ENCODE measurements at places on chromosomes 2 and 18. TPM values are rescaled to one million over a fixed set of nuclear protein-coding genes. Genes with fewer than 3 reads are reported as not detected.

Gene AP1S3
- 3.5 TPM for total RNA-seq

Gene HNMT
- total RNA-seq = 31.0 TPM

Gene GLI2
- total RNA-seq = 19.0 TPM

Gene IL36A
- total RNA-seq = not detected

Gene TMEM178A
- 0.24 TPM for total RNA-seq

Gene WNT6
- not detected for total RNA-seq

Gene LAMA3
- total RNA-seq = 4.9 TPM

Gene DCDC2C
- not detected for total RNA-seq

Gene SEH1L
- total RNA-seq = 48.0 TPM

Gene FTCDNL1
- 0.73 TPM for total RNA-seq

Gene SERPINB4
- total RNA-seq = not detected

Gene PROM2
- total RNA-seq = 0.36 TPM

Gene SLC9A2
- total RNA-seq = not detected

Gene WNT10A
- under 0.01 TPM for total RNA-seq

Gene IL1RN
- 0.61 TPM for total RNA-seq

Gene CRACDL
- total RNA-seq = 0.16 TPM

Gene ADGRF3
- total RNA-seq = under 0.01 TPM

Gene ABHD1
- total RNA-seq = 0.24 TPM

Gene TUBA3D
- not detected for total RNA-seq

Gene PPP1R1C
- 1.9 TPM for total RNA-seq

Gene GALNT3
- 3.4 TPM for total RNA-seq

Gene RELCH
- total RNA-seq = 38.3 TPM

Gene FOXI3
- total RNA-seq = not detected

Gene LCLAT1
- total RNA-seq = 52.1 TPM

Gene SLC35G4
- not detected for total RNA-seq

Gene TRABD2A
- total RNA-seq = 0.36 TPM

Gene ALPG
- total RNA-seq = not detected

Gene SKA1
- total RNA-seq = 0.81 TPM

Gene HSBP1L1
- 4.1 TPM for total RNA-seq

Gene SDC1
- total RNA-seq = 152 TPM

Gene CD8A
- total RNA-seq = not detected

Gene POTEC
- not detected for total RNA-seq

Gene THAP4
- total RNA-seq = 51.0 TPM

Gene FHOD3
- 23.5 TPM for total RNA-seq

Gene YPEL5
- 98.1 TPM for total RNA-seq

Gene DYNAP
- not detected for total RNA-seq

Gene SCYGR5
- total RNA-seq = not detected

Gene NYAP2
- total RNA-seq = not detected

Gene FEV
- not detected for total RNA-seq

Gene RESP18
- not detected for total RNA-seq

Gene TTR
- total RNA-seq = 0.61 TPM

Gene GKN1
- total RNA-seq = not detected

Gene MAIP1
- 21.1 TPM for total RNA-seq

Gene IL36RN
- not detected for total RNA-seq

Gene ADAM23
- 0.12 TPM for total RNA-seq

Gene XIRP2
- not detected for total RNA-seq

Gene FER1L5
- total RNA-seq = 0.36 TPM

Gene MARS2
- 3.9 TPM for total RNA-seq

Gene GPR75
- total RNA-seq = 2.9 TPM

Gene FBXO41
- 1.5 TPM for total RNA-seq

Gene IL37
- total RNA-seq = not detected

Gene SERPINB12
- 0.32 TPM for total RNA-seq
